ENCODE measurements at places on chromosomes 3 and 15.

DNA sequence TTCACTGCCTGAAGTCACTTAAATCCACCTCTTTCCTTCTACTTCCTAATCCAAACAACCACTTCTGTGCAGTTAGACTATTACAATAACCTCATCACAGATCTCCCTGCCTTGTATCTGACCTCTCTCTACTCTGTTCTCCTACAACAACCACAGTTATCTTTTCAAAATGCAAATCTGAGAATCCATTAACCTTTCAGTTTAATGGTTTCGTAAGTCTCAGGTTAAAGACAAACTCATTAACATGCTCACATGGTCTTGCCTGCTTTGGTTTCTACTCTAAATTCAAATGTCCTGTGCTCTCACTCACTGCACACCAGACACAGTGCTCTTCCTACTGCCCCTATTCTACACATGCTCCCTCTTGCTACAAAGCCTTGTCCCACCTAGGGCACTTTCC is 406.5 kb upstream of the THBS1 start:
- peaks cover 18% of the 10 kb centered on the region for H3K27me3 ChIP-seq
- no peaks in the 10 kb centered on the region for H3K36me3 ChIP-seq
- H3K4me1 ChIP-seq: peaks cover 9% of the 10 kb centered on the region
- DNase-seq: no peak
- no peak overlapping the region for H3K27ac ChIP-seq

DNA sequence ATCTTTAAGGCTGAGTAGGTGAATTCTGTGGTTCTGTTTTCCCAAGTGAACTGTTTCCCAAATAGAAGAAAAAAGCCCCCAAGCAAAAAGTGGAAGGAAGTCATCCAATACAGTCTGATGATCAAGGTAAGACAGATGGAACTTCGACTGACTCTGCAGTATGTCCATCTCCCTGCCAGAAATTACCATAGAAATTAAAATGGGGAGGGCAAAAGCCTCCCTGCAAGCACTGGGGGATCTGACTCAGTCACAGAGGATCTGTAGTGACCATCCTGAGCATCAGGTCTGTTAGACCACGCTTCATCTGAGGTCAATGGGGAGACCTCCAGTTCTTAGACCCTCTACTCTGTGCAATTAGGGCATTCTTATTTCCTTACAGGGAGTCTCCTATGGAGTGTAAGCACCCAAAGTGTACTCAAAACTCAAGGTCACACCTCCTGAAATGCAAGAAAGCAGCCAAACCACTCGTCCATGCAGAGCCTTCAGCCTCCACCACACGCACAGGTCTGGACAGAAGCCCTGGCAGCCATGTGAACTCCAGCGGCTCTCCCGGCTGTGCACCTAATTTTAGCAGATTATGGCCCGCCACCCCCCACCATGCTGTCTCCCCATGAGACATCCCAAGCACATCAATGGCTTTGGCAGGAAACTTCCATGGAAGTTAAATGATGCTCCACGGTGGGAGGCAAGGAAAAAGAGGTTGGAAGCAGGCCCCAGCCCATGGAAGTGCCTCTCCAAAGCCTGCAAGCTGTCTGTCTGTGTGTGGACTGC is 348.7 kb downstream of the NTRK3 start:
- H3K36me3 ChIP-seq: no peaks in the 10 kb centered on the region
- H3K27ac ChIP-seq: no peak overlapping the region
- no peak overlapping the region for H3K4me3 ChIP-seq
- DNase-seq: no peak
- H3K27me3 ChIP-seq: peaks cover 7% of the 10 kb centered on the region
- H3K4me1 ChIP-seq: no peaks in the 10 kb centered on the region

DNA sequence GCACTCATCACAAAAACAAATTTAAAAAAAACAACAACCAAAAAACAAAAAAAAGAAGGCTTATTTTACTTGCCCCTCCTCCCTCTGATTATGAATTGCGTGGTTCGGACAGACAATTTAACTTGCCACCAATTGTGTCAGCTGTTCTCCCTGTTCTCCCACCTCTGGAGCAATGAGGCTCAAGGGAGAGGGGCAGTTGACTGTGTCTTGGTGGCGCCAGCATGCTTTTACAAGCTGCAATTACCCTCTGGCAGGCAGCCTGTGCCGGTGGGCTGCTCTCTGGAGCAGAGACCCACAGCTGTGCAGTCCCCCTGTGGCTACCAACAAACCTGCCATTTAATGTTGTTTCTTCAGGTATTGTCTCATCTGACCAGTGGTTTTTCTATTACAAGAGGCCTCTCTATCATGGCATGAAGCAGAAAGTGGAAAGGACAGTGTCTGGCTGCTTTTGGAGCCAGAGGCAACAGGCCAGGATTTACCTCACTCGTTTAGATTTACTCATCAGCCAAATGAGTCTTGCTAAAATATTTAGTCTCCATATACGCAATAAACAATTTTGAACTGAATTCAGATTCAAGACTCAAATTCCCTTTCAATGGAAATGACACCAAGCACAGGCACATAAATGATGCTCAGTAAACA is 192.0 kb upstream of the TPRG1 start:
- H3K4me1 ChIP-seq: peaks cover 9% of the 10 kb centered on the region
- no peaks in the 10 kb centered on the region for H3K36me3 ChIP-seq
- no peak for DNase-seq
- no peak overlapping the region for H3K27ac ChIP-seq
- H3K4me3 ChIP-seq: no peak overlapping the region
- H3K27me3 ChIP-seq: peaks cover 3% of the 10 kb centered on the region

DNA sequence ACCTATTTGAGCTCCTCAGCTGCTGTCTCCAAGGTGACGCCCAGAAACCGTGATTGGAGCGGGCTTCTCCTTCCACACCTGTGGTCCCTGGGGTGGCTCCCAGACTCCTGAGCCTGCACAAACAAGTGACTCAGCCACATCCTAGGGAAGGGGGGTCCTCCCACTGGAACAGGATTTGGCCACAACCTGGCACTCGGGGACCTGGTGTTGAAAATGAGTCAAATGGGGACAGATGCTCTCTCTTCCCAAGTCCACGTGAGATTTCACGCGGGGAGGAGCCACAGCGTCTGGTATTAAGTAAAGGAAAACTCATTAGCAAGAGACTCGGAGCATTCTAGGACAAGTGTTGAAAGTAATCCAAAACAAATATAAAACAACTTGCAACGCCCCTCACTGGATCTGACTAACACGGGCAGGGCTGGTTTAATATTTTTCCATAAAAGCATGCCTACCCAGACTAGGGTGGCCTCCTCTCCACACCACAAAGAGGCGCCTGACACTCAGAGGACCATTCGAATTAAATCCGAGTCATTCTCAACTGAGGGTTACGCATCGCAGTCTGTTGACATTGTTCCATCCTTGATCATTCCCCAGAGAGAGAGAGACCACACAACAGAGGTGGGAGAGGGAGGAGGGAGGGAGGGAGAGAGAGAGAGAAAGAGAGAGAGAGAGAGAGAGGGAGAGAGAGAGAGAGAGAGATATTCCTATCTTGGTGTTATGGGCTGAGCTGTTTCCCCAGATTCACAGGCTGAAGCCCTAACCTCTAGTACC is 74.4 kb downstream of the MGLL start:
- no peak overlapping the region for H3K4me3 ChIP-seq
- H3K4me1 ChIP-seq: peaks cover 19% of the 10 kb centered on the region
- no peak overlapping the region for H3K27ac ChIP-seq
- no peak for DNase-seq
- no peaks in the 10 kb centered on the region for H3K36me3 ChIP-seq

DNA sequence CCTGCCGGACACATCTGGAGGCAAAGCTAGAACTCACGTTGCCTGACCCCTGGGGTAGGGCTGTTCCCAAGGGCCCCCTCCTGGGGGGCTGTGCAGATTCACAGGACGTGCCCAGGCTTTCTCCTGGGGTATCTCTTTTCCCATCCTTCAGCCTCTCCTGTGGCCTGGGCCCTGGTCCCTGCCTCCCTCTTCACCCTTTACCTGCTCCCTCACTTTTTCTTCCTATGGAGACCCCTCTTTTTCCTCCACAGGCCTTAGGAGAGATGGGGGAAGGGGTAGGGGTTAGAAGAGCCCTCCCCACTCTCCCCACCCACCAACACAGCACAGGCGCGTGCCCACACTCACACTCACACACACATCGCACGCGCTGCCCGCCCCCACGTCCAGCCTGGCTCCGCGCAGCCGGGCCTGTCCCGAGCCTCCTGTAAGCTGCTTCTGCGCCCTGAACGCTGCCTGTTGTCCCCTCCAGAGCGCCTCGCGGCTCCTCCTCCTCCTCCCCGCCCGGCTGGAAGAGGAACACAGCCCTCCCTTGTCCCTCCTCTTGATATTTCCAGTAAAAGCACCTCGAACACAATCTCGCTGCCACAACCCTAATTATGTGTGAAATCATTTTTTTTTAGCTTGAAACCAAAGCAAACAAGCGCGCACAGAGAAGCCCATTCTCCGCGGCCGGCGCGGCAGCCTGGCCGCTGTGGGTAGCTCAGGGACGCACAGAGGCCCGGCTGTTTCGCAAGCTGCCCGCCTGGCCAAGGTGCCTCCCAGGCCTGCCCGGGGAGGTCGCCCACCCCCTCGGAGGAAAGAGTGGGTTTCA is 33.9 kb upstream of the ACAN start:
- peak overlapping the region; percentile 32 for H3K4me3 ChIP-seq
- DNase-seq: no peak
- H3K4me1 ChIP-seq: peaks cover 4% of the 10 kb centered on the region
- peaks cover 42% of the 10 kb centered on the region for H3K27me3 ChIP-seq
- H3K36me3 ChIP-seq: no peaks in the 10 kb centered on the region
